ENCODE measurements at places on chromosomes 6 and 20.

GRCh38 chr20:62458275-62459251, 17.2 kb downstream of the GATA5 start:
- DNase-seq, result no peak

GRCh38 chr6:43378631-43379030, 9.2 kb upstream of the ZNF318 start:
- DNase-seq, result no peak

DNA sequence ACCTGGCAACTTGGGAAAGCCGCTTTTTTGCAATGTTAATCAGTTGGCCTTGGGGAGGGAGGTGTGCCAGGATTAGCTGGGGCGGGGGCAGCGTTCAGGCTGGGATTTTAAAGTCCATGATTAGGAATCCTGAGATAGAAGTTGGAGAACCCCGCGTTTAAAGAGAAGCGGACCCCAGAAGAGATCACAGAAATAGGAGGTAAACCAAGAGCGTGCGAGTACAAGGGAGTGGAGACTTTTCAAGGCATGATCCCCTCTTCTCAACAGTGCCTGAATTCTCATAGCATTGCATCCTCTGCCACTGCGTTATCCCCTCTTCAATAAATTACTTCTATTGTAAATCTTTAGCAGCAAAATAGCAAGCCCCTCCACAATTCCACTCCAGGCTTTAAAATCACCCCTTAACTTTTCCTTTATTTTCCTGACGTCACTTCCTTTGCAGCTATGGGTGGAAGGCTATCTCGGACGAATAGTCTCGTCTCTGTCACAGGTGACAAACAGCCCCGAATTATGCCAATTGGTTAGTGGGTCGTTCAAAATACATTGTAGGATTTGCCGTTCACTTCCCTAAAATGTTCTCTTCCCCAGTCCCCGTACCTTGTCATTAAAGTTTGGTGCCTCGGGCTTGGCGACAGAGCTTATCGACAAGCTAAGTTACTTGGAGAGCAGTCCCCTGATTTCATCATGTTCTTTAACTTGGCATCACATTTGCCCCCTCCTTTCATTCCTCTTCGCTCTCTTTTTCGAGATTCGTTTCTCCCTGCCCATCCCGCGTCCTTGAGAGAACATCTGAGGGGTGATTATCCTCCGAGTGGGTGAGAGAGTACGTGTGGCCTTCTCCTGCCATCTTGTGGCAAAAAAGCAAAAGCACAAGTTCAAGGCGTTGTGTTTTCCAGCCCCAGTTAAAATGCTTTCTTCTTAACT, 17.1 kb downstream of the OR2B2 start:
- peak; percentile 74 for DNase-seq

GRCh38 chr20:54082100-54082499, 11.7 kb upstream of the BCAS1 start:
- no peak for DNase-seq

DNA sequence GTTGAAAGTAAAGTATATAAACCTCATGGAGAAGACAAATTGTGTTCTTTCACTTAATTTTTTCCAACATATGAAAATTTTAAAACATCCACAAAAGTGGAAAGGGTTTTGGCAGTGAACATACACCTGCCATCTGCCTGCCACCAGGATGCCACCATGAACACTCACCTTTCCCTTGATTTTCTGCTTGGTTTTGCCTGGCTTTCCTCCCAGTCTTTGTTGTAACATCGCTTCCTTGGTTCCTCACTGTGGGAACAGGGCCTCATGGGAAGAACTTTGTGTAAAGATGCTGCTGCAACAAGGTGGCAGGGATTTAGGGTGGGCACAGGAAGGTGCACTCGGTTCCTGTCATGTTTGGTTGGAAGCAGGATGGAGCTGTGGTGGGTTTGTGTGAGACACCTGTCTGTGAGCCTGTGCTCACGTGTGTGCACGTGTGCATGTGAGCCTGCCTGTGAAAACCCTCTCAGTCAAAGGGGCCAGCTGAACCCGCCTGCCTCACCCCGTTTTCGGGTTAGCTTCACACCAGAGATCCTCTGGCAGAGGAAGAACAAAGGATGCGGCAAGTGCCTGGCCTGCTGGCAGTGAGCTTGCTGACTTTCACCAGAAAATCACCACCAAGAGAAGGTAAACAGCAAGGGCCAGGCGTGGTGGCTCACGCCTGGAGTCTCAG, 11.0 kb upstream of the RBM38 start:
- no peak for DNase-seq

- DNase-seq, result no peak
Measured at GRCh38 chr20:14715400-14715799, 378.0 kb upstream of the FLRT3 start.

DNA sequence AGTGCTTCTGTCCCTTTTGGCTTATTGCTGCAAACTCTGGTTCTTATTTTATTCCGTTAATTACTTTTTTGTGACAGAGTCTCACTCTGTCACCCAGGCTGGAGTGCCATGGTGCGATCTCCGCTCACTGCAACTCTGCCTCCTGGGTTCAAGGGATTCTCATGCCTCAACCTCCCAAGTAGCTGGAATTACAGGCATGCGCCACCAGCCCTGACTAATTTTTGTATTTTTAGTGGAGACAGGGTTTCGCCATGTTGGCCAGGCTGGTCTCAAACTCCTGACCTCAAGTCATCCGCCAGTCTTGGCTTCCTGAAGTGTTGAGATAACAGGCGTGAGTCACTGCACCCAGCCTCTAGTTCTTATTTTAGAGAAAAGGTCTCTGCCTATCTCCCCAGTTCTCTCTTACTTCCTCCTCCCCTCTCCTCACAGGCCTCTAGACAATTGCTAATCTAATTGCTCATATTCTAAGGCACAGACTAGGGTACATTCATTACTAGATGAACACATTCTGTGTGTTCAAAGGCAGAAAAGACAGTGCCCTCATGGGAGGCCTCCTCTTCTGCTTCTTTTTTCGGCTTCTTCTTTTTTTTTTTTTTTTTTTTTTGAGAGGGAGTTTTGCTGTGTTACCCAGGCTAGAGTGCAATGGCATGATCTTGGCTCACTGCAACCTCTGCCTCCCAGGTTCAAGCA, 27.0 kb downstream of the EDEM2 start:
- DNase-seq, result no peak

Measured in naive B cell (primary cell).